ENCODE measurements at places on chromosomes 7 and 10. TPM values are rescaled to one million over a fixed set of nuclear protein-coding genes. Genes with fewer than 3 reads are reported as not detected.

Gene KLF14
- 0.08 TPM for total RNA-seq

Gene WNT8B
- total RNA-seq: not detected

Gene LRGUK
- 0.35 TPM for total RNA-seq

Gene MMRN2
- 1.6 TPM for total RNA-seq

Gene UBTD1
- total RNA-seq: 16.2 TPM

Gene RAB19
- total RNA-seq: not detected

Gene CRTAC1
- 1.3 TPM for total RNA-seq

Gene C7orf57
- total RNA-seq: 0.31 TPM

Gene GARIN1A
- 0.34 TPM for total RNA-seq

Gene OGDHL
- total RNA-seq: 0.40 TPM

Gene SOSTDC1
- not detected for total RNA-seq

Gene ZNF485
- 2.1 TPM for total RNA-seq

Gene ACSM6
- not detected for total RNA-seq

Gene AEBP1
- not detected for total RNA-seq

Gene PON1
- total RNA-seq: 1.0 TPM

Gene RAMP3
- not detected for total RNA-seq

Gene TCAF2
- 0.88 TPM for total RNA-seq

Gene AMZ1
- not detected for total RNA-seq

Gene FOXI2
- not detected for total RNA-seq

Gene PFKFB3
- total RNA-seq: 137 TPM

Gene WDR86
- total RNA-seq: 0.11 TPM

Gene CPXM2
- not detected for total RNA-seq
